T-cell (primary cell): ENCODE measurements at places on chromosomes 1 and 21.

DNA sequence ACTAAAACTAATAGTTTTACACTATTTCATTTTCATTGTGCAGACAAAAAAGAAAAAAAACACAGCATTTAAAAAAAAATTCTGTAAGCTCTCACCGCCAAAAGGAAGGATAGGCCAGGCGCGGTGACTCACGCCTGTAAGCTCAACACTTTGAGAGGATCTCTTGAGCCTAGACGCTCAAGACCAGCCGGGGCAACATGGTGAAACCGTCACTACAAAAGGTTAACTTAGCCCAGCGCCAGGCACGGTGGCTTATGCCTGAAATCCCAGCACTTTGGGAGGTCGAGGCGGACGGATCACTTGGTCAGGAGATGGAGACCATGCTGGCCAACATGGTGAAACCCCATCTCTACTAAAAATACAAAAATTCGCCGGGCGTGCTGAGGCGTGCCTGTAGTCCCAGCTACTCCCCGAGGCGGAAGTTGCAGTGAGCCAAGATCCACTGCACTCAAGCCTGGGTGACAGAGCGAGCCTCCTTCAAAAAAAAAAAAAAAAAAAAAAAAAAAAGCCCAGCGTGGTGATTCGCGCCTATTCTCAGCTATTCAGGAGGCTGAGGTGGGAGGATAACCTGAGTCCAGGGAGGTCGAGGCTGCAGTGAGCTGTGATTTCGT, 14.3 kb upstream of the SPEN start:
- DNase-seq: peak; percentile 59

- DNase-seq: no peak
These were observed 110.1 kb downstream of the POU2F1 start for GRCh38 chr1:167330601-167331293.

DNA sequence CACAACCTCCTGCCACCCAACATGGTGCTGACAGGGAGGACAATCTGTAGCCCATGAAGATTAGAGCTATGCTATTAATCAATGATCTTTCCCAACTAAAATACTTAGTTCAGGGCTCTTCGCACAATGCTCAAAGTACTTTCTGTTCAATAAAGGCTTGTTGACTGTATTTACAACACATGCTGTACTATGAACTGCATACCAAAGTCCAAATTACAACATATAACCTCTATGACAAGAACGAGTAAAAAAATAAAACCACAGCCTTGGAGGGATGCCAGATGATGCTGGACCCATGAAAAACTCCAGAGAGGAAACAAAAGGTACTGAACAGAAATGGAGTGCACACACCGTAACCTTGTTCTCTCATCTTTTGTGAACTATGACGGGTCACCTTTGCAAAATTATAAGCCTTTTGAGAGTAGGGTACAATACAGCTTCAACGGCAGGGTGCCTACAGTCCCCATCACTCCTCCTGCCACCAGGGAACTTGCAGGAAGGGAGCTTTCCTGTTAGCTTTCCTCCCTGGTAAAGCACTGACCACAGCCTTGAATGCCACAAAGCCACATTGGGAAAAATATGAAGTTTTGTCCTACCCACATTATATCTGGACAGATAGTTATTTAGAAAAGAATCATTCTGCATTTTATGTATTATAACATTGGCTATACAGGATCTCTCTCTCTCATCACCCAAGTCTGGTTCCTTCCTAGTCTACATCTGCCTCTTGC, 175.6 kb downstream of the NRIP1 start:
- no peak for DNase-seq

DNA sequence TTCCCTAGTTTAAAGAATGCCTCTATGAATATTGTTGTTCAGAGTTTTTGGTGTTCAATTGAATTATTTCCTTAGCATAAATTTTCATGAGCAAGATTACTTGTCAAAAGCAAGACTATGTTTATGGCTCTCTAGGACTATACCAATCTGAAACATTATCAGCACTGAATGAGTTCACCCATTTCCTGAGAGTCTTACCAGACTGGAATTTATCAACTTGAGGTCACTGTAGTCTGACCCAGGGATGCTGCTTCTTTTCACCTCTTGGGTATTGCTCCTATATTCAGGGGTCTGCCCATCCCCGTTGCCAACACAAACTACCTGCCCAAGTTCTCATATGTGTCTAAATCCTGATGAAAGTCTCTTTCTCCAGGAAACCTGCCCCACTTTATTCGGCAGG, 42.6 kb downstream of the OPTC start:
- DNase-seq: no peak
